COLO829 (cell line): ENCODE measurements at places on chromosomes 12 and 14.

GRCh38 chr14:53929871-53930715, 26.5 kb downstream of the BMP4 start:
- no peak for DNase-seq

DNA sequence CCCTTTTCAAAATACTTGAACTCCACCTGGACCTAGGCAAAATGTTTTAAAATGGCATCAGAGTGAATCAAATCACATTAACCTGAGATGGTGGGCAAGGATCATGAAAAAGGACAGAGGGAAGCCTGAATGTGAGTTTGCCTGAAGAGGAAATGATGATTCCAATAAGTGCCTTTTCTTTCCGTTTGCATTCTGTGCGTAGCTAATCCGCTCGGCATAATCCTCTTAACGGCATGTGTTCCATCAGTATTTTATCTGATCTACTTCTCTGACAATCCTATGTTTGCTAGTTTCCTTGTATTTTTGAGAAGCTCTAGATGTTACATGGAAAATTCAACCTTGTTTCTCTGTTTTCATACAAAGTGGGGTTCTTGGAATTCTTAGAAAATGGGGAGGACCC, 354.6 kb downstream of the NRXN3 start:
- no peak for DNase-seq

- DNase-seq: no peak
Measured at GRCh38 chr14:54346257-54346656, 50.5 kb upstream of the CDKN3 start.

DNA sequence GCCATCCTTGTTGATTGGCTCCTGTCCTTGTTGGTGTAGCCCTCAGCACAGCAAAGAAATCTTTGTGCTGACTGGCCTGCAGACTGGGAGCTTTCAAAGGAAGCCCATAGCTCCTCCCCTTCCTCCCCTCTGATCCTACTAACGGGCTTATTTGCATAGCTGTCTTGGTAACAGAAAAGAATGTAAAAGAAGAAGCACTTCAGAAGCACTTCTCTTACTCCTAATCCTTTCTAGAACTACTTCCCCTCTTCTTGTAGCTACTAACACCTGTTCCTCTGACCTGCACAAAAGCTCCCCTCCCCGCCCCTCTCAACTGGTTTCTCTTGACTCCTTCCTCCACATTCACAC, 14.3 kb upstream of the RIC8B start:
- no peak for DNase-seq

GRCh38 chr12:6694701-6695100, 5.5 kb upstream of the ZNF384 start:
- no peak for DNase-seq

GRCh38 chr14:99393059-99393655, 87.5 kb downstream of the SETD3 start:
- DNase-seq: peak; percentile 34

DNA sequence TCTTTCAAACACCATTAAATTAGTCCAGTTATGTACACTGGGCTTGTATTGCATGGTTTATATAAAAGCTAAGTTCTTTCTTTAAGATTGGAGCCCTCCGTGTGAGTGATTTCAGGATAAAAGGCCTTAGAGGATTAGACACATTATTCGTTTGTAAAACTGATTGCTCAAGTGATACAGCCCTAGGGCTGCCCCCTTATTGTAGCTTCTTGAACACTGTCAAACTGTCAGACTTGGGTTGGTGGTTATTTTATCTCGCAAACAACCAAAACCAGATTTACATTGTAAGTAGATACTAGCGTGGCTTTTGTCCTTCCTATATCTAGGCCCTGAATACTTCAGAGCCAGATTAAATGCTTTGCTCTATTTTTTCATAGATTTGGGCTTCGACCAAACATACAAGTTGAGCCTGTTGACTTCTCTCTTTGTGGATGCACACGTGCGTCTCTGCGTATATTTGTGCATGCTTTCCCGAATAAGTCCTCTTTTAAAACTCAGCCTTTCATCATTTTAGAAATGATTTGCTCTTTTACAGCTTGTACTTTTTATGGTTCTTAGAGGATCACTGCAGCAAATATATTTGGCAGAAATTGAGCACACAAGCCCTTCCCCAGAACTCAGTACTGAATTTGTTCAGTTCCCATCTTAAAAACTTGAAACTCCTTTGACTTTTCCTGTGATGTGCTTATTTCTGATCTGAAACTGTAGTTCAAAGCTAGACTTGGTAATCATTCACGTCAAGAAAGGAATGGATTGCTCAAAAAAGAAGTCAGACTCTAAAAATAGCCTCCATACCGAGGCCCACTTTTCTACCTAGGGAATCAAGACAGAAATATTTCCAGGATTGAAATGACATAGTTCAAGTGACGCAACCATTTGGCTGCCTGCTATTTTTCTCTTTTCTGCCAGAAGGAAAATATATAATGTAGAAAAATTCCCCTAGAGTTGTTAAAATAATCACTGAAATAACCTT, 129.5 kb downstream of the ETV6 start:
- no peak for DNase-seq

GRCh38 chr12:76060111-76060510, 24.4 kb downstream of the NAP1L1 start:
- no peak for DNase-seq

DNA sequence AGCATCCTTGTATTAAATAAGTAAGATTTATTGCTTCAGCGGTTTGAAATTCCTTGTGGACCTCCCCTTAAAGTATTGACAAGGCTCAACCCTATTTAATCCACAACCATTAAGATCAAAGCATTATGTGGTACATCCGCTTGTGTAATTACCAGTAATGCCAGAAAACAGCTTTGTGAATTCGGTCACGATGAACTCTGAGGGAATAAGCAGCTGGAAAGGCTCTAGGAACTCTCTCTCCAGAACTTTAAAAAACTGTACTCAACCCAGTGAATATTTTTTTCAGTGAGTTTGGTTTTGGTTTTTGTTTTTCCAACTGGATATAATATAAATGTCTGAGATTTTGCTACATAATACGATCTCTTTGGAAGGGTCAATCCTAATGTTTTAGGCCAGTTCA, 49.3 kb upstream of the DIO2 start:
- DNase-seq: no peak

DNA sequence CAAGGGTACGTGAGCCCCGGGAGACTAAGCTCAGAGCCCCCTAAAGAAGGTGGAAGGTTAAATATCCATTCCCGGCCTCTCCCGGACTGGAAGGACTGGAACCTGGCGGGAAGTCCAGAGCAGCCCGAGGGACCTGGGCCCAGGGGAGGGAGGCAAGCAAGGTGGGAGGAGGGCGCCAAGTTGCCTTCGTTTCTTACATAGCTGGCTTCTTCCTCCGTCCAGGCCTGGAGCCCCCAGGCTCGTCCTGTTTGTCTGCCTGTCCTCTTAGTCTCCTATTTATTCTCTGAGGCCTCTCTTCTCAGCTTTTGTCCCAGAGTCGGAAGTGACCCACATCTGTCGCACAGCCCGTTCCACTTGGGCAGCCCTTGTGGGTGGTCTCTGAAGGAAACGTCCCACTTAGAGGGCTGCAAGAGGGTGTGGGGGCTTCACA, 745 bp downstream of the PCK2 start:
- no peak for DNase-seq

DNA sequence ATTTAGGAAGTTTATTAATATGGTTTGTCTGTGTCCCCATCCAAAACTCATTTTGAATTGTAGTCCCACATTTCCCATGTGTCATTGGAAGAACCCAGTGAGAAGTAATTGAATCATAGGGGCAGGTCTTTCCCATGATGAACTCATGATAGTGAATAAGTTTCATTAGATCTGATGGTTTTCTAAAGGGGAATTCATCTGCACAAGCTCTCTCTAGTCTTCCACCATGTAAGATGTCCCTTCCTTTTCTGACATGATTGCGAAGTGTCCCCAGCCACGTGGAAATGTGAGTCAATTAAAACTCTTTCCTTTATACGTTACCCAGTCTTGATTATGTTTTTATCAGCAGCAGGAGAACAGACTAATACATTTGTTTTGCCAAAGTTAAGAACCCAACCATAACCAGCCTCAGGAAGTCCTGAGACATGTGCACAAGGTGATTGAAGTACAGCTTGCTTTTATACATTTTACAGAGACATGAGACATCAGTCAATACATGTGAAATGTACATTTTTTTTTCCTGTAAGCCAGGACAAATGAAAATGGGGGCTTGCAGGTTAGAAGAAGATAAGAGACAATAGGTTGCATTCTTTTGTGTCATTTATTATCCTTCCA, 1136.7 kb downstream of the TMEM121 start:
- no peak for DNase-seq

- DNase-seq: no peak
Measured at GRCh38 chr12:93089805-93090569, 160.9 kb upstream of the EEA1 start.

GRCh38 chr12:64030155-64030554, 185.7 kb downstream of the SRGAP1 start:
- no peak for DNase-seq

- no peak for DNase-seq
Measured at GRCh38 chr14:24443053-24443665, 583 bp upstream of the SDR39U1 start.

DNA sequence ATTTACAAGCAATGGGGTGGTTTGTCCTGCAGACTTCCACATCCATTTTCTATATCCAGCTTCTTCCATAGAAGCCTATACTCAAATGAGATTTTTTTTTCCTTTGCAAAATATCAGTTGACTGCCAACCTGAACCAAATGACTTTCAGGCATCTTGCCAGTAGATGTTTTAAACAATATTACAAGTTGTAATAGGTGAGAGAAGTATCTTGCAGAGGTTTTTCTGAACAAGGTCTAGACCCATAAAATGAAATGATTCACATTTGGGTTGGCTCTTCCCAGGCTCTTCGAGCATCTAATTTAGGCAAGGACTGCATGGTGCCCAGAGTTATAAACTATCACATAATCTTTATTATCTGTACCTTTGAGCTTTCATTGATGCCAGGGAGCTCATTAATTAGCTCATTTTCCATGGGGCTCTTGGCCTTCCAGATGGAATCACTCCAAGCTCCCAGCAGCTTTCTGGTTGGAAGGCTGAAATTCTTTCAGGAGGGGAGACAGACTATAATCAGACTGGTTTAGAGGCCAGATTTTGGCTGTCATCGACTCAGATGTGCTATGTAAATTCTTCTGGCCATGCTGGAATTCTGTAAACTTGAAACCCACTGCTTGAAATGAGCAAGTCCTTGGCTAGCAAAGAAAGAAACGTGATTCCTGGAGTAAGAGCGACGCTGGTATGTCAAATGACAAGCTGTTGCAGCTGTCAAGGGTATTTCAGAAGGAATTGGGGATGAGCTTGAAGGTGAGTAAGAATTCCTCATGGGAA, 32.2 kb upstream of the DICER1 start:
- DNase-seq: no peak

DNA sequence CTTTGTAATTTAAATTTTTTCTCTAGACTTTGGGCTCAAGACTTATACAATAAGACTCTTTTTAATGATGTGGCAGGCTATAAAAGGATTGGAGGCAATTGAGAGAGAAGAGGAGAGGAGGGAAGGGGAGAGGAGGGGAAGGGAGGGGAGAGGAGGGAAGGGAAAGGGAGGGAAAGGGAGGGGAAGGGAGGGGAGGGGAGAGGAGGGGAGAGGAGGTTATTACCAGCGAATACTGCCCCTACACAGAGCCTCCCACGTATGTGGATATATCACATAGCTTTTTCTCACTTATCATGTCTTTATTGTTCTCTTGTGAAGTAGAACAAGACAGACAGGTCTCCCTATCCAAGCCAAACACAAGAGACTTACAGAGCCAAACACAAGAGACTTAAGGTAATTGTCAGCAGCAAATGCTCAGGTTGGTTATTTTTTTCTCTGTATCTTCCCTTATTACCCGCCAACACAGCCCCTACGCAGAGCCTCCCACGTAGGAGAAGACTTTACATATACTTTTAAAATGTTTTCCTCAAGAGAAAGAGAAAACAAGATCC, 63.1 kb downstream of the DRAM1 start:
- DNase-seq: no peak

DNA sequence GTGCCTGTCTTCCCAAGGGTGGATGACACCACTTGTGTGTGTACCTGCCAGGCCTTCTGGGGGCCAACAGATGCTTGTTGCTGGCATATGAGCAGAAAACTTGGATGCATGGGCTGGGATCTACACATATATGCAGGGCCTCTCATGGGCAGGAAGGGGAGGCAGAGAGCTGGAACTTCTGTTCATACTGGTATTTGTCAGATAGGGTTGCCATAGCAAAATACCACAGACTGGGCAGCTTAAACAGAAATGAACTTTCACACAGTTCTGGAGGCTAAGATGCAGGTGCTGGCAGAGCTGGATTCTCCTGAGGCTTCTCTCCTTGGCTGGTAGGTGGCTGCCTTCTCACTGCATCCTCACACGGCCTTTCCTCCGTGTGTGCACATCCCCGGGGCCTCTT, 121.8 kb downstream of the SUDS3 start:
- DNase-seq: no peak

- DNase-seq: no peak
Measured at GRCh38 chr12:106178562-106178961, 39.8 kb upstream of the NUAK1 start.

DNA sequence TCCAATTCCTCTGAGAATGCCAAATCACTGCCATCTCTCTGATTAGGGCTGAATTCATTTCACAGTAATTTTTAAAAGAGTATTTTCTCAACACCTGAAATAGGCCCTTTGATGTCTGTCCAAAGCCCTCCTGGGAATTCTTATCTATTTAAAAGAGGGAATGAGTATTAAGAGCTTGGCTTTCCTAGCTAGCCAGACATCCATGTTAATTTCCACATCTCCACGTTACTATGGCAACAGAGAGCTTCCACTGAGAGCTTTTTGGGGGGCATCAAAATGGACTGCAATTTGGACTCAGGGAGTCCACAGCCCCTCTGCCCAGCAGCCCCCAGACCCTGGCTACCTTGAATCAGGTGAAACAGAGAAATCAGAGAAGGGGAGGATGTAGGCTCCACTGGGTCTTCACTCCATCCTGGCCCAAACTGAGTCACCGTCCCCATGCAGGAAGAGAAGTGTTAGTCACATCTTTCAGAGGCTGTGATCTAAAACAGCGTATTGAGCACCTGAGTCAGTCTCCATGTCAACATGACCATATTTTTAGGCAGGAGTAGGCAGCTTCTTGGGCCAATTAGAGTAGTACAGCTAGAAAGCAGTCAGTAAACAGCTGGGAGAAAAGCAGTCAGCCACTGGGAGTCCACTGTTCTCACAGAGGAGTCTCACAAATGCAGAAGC, 7.0 kb upstream of the FICD start:
- no peak for DNase-seq

DNA sequence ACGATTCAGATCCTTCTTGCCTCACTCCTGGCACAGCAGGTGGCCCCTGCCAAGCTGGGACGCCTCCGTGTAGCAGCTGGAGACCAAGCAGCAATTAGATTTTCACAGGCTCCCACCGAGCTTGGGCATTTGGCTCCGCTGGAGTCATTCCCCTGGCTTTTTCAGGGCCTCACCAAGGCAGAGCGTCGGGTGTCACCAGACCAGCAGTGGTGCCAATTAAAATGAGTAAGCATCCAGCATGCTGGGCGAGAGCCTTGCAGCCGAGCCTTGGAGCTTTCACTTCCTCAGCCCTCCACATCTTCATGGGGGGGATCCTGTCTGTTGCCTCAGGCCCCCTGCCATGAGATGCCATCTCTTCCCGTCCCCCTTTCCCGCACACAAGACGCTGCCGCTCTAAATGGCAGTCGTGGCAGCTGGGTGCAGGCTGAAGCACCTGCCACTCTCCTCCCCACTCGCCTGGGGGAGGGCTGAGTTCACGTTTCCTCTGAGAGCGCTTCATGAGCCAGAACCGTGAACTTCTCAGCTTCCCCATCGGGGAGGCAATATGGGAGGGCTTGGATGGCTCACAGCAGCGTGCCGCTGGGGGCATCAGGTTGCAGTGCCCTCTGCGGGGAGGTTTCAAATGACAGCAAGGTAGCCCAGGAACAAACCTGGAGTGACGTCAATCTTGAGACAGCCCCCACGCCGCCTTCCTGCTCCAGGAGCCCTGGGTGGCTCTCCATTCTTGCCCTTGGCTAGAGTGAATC, 11.7 kb downstream of the TPCN1 start:
- DNase-seq: no peak
